A673 (cell line): ENCODE measurements at places on chromosomes 11 and 22. TPM values are rescaled to one million over a fixed set of nuclear protein-coding genes. Genes with fewer than 3 reads are reported as not detected.

DNA sequence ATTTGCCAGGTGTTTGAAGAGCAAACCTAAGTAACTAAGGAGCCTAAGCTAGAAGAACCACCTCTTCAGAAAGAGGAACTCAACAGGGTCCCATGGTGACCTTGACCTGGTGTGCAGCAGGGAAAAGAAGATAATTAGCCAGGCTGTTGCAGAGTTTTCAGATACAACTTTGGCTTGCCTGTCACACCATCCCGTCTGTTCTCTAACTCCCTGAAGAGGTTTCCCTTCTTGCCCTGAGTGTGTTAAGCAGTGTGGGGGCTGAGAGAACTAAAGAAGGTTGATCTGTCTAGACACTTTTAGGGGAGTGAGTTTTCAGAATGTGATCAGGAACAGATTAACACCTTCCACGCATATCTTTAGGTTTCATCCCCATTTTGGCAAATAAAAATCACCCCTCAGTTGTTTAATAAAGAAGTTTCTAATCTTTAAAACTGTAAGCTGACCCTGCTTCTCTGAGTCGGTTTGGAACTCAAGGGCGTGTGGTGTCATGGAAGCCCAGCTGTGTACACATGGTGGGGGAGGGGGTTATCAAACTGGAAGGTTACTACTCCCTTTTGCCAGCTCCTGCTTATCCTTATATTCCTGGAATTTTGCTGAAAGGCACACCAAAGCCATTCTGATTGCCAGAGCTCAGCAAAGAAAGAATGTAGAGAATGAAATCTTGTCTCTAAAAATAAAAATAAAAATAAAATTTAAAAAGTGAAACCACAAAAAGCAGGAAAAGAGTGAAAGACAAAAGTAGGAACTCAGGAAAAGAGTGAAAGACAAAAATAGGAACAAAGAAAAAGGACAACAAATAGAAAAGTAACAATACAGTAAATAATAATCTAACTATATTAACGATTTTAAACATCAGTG lies 70.2 kb downstream of the DBX1 start:
- H3K27me3 ChIP-seq, result no peaks in the 10 kb centered on the region
- no peak overlapping the region for H3K27ac ChIP-seq
- no peaks in the 10 kb centered on the region for H3K4me1 ChIP-seq
- H3K36me3 ChIP-seq, result no peaks in the 10 kb centered on the region

Gene OR5A1
- not detected in 2 replicates for total RNA-seq

- no peaks in the 10 kb centered on the region for H3K36me3 ChIP-seq
- no peak overlapping the region for H3K27ac ChIP-seq
- H3K27me3 ChIP-seq, result peaks cover 33% of the 10 kb centered on the region
- no peaks in the 10 kb centered on the region for H3K4me1 ChIP-seq
Observed at GRCh38 chr22:47278655-47279054, 516.2 kb downstream of the TBC1D22A start.

Gene CLP1
- 23.4 and 26.8 TPM in 2 replicates for total RNA-seq

DNA sequence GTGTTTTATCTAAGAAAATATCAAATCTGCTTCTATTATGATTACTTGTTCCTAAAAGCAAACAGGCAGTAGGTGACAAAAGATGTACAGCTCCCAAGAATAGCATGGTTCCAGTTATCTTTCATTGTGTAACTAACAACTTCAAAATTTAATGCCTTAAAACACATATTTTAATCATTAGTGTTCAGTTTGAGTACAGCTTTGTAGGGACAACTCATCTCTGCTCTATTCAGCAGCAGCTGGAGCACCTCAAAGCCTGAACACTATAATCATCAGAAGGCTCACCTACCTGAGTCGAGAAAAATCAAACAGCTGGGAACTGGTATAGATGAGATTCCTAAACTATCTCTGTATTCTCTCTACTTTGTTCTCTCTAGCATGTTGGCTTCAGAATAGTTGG lies 24.3 kb upstream of the OR5B12 start:
- H3K4me1 ChIP-seq, result no peaks in the 10 kb centered on the region
- no peak for DNase-seq
- H3K27me3 ChIP-seq, result no peaks in the 10 kb centered on the region
- H3K4me3 ChIP-seq, result no peak overlapping the region
- H3K36me3 ChIP-seq, result no peaks in the 10 kb centered on the region
